Common myeloid progenitor, CD34-positive (primary cell): ENCODE measurements at places on chromosomes 3 and 15.
A peak's percentile ranks its signal among the peaks of the same experiment; 100 is the strongest.

DNA sequence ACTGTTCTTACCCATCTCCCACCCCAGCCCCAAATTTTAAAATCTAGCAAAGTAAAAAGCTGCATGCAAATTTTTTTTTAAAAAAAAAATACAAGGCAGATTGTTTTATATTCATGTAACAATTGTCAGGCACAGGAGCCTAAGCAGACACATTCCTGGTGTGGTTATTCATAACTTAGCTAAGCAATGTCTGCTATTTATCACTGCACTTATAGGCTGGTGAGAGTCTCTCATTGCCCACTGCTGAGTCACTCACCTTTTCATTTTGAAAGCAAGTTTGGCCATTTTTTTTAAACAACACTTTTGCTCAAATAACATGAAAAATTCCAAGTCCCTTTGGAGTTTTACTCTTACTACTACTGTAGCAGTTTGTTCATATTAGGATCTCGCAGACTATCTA, 413.9 kb downstream of the RBMS3 start:
- H3K36me3 ChIP-seq = no peaks in the 10 kb centered on the region
- no peak for DNase-seq
- no peaks in the 10 kb centered on the region for H3K27me3 ChIP-seq
- H3K4me3 ChIP-seq = no peak overlapping the region
- no peak overlapping the region for H3K27ac ChIP-seq
- H3K4me1 ChIP-seq = no peaks in the 10 kb centered on the region

DNA sequence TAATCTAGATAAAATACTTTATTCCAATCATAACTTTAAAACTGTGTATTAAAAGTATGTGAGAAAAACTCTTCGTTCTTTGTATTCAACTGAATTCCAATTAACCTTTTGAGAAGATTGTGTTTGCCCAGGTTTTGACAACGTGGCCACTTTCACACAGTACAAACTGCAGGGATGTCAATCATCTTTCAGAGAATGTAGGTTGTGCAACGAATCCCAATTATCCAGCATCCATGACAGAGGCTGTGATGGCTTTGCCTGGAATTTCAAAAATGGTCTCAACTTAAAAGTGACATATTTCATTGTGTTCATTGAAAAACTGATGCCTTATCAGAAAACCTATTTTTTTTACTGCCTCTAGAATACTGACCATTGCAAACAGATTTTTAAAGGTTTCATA, 615.1 kb upstream of the KCNMB2 start:
- H3K36me3 ChIP-seq = no peaks in the 10 kb centered on the region
- H3K4me3 ChIP-seq = no peak overlapping the region
- H3K4me1 ChIP-seq = no peaks in the 10 kb centered on the region

DNA sequence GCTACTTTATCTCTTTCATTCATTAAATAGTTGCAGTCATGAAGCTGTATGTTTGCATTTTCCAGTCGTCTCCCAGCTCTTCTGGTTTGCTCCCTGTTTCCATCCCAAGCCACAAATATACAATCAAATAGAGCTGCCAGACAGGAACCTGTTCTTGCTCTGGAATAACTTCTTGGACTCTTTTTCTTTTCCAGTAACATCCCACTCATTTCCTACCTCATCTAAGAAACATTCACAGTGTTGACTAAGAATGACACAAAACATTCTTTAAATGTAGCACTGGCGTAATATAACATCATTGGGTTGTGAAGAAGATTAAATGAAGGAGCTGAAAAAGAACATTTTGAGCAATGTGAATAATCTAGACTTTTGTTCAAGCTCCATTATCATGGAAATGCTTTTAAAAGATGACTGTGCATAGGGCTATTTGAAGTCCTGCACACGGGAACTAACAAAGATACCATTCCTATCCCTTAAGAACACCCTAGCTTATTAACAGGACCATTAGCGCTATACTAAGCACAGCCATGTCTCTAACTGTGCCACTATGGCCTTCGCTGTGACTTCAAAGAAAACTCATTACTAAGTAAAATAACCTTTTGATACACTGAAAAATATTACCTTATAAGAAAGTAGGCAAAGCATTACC, 574.0 kb downstream of the NAALADL2 start:
- H3K4me1 ChIP-seq = no peaks in the 10 kb centered on the region
- DNase-seq = no peak
- H3K27ac ChIP-seq = no peak overlapping the region
- no peaks in the 10 kb centered on the region for H3K27me3 ChIP-seq

DNA sequence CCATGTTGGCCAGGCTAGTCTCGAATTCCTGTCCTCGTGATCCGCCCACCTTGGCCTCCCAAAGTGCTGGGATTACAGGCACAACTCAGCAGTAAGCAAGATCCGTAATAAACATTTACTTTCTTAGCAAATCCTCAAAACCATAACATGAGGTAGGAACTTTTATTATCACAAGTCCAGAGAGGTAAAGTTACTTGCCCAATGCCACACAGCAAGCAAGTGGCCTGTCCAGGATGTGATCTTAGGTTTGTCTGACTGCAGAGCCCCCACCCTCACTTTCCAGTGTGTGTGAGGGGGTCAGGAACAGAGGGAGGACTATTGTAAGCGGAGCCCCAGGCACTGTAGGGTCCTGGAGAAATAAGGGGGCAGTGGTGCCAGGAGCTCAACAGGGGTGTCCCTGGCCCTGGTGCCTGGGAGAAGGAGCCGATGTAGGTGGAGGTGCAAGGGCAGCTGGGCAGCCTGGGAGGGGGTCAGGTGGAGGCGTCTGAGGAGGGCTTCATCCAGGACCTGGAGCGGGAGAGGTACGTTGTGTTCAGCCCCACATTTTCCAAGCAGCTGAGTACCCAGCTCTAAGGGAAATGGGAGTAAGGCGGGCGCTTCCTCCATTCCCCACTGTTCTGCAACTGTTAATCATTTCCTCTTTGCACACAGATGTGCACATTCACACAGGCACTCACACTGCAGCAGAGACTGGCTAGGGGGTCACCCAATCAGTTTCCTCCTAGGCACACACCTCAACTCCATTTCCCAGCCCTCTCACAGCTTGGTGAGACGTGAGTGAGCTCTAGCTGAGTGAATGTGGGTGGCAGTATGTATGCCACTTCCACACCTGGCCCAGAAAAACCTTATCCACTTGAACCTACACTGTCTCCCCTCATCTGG, 5.9 kb downstream of the RPUSD3 start:
- no peak overlapping the region for H3K27ac ChIP-seq
- H3K4me1 ChIP-seq = peaks cover 6% of the 10 kb centered on the region
- H3K36me3 ChIP-seq = peaks cover 34% of the 10 kb centered on the region
- no peaks in the 10 kb centered on the region for H3K27me3 ChIP-seq

DNA sequence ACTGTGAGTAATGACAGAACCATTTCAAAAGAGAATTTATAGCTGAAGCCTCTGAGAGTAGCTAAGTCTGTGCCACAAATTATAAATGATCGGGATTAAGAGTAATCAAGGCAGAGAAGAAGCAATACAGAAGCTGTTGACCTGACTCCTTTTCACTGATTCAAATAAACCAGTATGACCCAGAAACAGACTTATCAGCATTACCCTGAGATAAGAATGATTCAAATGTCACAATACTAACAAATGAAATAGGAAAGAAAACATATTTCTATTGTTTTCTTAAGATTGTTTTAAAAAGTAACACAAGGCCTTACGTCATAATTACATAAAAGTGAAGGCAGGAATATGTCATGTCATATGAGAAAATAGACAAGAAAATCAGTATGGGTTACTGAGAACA, 1534.6 kb downstream of the SI start:
- DNase-seq = no peak
- no peaks in the 10 kb centered on the region for H3K4me1 ChIP-seq
- H3K27me3 ChIP-seq = no peaks in the 10 kb centered on the region
- H3K27ac ChIP-seq = no peak overlapping the region
- H3K36me3 ChIP-seq = no peaks in the 10 kb centered on the region

DNA sequence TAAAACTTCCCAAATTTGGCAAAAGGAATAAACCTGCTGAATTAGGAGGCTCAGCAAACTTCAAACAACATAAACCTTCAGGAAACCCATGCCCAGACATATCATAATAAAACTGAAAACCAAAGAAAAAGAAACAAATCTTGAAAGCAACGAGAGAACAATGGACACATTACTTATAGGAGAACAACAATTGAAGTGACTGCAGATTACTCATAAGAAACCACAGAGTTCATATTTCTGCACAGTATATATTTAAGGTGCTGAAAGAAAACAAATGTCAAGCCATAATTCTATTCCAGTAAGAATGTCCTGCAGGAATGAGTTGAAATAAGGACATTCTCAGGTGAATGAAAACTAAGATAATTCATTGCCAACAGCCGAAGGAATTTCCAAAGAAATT, 80.8 kb upstream of the PROK2 start:
- no peaks in the 10 kb centered on the region for H3K4me1 ChIP-seq
- H3K4me3 ChIP-seq = no peak overlapping the region
- no peak overlapping the region for H3K27ac ChIP-seq
- no peaks in the 10 kb centered on the region for H3K36me3 ChIP-seq
- no peaks in the 10 kb centered on the region for H3K27me3 ChIP-seq

DNA sequence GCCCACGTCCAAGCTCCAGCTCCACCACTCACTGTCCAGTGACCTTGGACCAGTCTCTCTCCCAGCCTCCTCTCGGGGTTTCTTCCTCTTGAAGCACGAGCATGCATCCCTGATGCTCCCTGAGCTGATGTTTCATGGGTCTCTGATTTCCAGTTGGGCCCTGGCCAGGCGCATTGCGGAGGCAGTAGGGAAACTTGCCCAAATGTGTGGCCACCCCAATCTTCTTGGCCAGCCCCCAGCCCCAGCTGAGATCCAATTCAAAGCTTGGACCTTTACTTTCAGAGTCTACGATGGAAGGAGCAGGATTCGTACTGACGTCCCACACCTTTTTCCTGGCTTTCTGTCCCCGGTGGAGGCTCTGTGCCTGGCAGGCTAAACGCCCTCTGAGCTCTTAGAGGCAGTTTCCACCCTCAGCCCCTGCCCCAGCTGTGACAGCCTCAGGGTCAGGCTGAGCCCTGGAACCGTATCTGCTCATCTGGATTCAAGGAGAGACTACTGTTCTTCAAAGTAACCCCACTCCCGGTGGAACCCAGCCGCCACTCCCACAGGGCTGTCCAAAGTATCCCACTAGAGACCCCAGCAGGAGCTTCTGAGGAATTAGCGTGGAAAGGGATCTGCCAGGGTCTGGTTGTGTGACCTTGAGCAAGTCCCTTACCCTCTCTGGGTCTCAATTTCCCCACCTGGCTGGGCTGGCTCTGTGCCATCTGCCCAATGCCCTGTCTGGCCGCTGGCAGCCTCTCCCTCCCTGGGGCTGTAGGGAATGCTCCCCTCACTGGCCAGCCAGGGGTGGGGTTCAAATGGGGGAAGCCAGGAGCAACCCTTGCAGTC, 37.4 kb downstream of the CPN2 start:
- no peak for DNase-seq
- H3K4me3 ChIP-seq = no peak overlapping the region
- H3K27me3 ChIP-seq = peaks cover 2% of the 10 kb centered on the region
- H3K27ac ChIP-seq = no peak overlapping the region
- no peaks in the 10 kb centered on the region for H3K36me3 ChIP-seq

DNA sequence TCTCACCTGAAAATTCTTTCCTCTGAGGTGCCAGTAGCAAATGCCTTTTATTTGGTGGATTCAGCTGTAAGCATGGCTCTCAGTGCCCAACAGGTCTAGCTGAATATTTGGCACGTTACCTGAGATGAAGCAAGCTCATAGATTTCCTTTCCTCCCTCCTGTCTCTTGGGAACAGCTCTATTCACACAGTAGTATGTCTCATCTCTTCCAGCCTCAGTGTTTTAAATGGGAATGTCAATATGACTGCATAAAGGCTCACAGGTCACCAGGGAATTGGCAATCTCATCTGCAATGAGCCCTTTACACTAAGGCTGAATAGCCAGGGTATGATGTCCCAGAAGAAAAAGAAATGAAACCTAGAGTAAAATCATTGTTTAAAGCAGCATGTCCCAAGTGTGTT, 733.5 kb downstream of the NTRK3 start:
- H3K27me3 ChIP-seq = no peaks in the 10 kb centered on the region
- H3K4me1 ChIP-seq = no peaks in the 10 kb centered on the region
- H3K4me3 ChIP-seq = no peak overlapping the region
- H3K27ac ChIP-seq = no peak overlapping the region
- no peaks in the 10 kb centered on the region for H3K36me3 ChIP-seq
- DNase-seq = no peak

DNA sequence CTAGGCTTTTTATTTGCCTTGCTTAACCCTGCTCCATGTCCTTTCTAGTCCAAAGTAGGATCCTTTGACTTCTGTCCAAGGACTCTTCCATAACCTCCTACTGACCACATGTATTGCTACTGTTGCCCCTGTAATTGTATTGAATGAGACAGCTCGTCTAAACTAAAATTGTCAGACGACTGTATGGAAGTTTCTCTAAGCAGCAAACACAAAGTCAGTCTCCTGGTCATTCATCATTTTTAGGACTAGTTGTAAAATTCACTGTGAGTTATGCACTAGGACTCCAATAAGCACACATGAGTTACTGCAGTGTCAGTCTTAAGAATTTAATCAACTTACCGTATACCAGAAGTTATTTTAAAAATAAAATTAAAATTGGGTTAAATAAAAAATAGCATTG, 32.8 kb downstream of the SLTM start:
- no peak overlapping the region for H3K4me3 ChIP-seq
- DNase-seq = no peak
- peaks cover 9% of the 10 kb centered on the region for H3K36me3 ChIP-seq
- no peaks in the 10 kb centered on the region for H3K27me3 ChIP-seq

GRCh38 chr3:13549623-13550422, 898 bp downstream of the FBLN2 start:
- peaks cover 24% of the 10 kb centered on the region for H3K4me1 ChIP-seq
- no peak overlapping the region for H3K4me3 ChIP-seq
- H3K27me3 ChIP-seq = no peaks in the 10 kb centered on the region
- DNase-seq = peak; percentile 82

- H3K4me3 ChIP-seq = no peak overlapping the region
- DNase-seq = no peak
- H3K27me3 ChIP-seq = peaks cover 25% of the 10 kb centered on the region
- H3K27ac ChIP-seq = no peak overlapping the region
Measured at GRCh38 chr15:96701877-96702276, 371.4 kb downstream of the NR2F2 start.

GRCh38 chr3:184942735-184943134, 130.8 kb downstream of the VPS8 start:
- DNase-seq = no peak
- H3K27me3 ChIP-seq = no peaks in the 10 kb centered on the region
- H3K27ac ChIP-seq = no peak overlapping the region

- no peaks in the 10 kb centered on the region for H3K27me3 ChIP-seq
- H3K4me3 ChIP-seq = no peak overlapping the region
- no peaks in the 10 kb centered on the region for H3K4me1 ChIP-seq
- H3K36me3 ChIP-seq = no peaks in the 10 kb centered on the region
- H3K27ac ChIP-seq = no peak overlapping the region
Measured at GRCh38 chr3:17806876-17807275, 64.4 kb upstream of the TBC1D5 start.

GRCh38 chr3:190435618-190436017, 14.1 kb downstream of the TMEM207 start:
- no peaks in the 10 kb centered on the region for H3K36me3 ChIP-seq
- no peak overlapping the region for H3K27ac ChIP-seq
- no peak overlapping the region for H3K4me3 ChIP-seq
- no peak for DNase-seq
- H3K27me3 ChIP-seq = peaks cover 2% of the 10 kb centered on the region
